Activated CD4-positive, alpha-beta T cell treated with anti-CD3 and anti-CD28 coated beads for 36 hours (primary cell): ENCODE measurements at places on chromosomes 3 and 15. TPM values are rescaled to one million over a fixed set of nuclear protein-coding genes. Genes with fewer than 3 reads are reported as not detected.

DNA sequence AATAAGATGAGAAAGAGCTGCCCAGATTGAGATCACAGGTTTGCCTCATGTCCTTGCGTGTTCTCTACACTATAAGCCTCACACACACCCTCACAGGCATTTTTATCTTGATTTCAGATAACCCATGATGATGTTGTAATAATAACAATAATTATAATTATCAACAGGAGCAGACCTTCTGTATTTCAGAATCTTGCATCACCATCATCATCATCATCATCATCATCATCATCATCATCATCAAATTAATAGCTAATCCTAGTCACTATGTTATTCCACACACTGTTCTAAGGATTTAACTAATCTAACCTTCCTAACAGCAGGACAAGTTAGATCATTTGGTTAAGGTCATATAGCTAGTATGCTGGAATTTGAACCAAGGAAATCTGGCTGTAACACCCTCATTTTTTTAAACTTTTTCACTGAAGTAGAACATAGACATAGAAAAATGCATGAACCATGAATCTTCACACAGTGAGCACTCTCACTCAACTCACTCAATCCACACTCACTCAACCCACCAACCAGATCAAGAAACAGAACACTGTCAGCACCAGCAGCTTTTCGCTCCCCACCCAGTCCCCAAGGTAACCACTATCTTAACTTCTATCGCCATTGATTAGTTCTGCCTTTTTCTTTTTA, 1.8 kb upstream of the SH2D7 start:
- DNase-seq, result no peak

- no peak for DNase-seq
Observed at GRCh38 chr3:129822241-129822640, 71.3 kb downstream of the TMCC1 start.

DNA sequence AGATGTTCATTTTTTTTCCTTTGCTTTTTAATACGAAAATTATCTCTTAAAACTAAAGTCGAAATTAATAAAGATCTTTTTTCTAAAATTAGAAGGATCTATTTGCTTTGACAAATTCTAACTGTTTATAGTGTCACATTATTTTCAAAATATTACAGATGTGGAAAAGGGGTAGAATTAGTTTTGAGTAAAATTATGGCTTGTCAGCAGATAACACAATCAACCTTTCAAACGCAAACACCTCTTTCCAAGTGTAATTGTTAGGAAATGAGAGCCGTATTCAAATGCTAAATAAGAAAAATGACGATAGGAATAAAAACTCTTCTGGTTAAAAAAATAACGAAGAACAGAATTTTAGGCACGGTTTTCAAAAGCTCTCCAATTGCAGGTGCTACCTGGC, 704.7 kb downstream of the NLGN1 start:
- no peak for DNase-seq

DNA sequence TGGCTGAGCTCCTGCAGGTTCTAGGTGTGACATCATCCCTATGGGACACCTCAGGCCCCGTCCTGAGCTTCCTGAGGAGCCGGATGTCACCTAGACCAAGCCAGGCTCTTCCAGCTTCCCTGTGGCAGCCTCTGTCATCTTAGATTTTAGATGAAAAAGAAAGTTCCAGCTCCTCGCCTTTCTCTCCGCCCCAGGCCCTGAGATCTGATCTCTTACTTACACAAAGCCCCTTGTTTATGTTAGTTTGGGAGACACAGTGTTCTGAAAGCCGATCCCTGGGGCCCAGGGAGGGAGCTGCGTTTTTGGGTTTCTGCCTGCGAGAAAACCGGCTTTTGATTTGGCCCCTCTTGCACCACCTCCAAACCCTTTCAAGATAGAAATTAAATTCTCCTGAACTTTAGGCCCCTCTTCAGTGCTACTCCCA, 40.2 kb upstream of the FAM107A start:
- no peak for DNase-seq

- no peak for DNase-seq
Observed at GRCh38 chr3:179672918-179673317, 20.1 kb downstream of the USP13 start.

DNA sequence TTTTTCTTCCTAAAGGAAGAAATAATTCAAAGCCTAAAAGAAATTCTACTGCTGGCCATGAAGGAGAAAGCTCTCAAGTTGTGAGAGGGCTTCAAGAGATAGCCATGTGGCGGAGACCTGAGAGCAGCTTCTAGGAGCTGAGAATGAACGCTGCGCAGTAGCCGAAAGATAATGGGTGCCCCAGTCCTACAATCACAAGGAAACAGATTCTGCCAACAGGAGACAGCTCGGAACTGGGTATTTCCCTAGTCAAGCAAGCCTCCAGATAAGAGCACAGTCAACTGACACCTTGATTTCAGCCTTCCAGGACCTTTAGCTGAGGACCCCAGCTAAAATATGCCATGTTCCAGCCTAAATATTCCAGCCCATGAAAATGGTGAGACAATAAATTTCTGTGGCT, 824.1 kb downstream of the FHIT start:
- DNase-seq, result no peak

GRCh38 chr15:25946241-25946805, 83.2 kb upstream of the ATP10A start:
- no peak for DNase-seq

GRCh38 chr15:78682693-78683410, 41.8 kb upstream of the CHRNB4 start:
- DNase-seq, result no peak

GRCh38 chr3:27279123-27279522, 90.1 kb downstream of the NEK10 start:
- DNase-seq, result no peak

- DNase-seq, result no peak
Observed at GRCh38 chr3:32280262-32280910, 41.9 kb downstream of the CMTM8 start.

- peak; percentile 70 for DNase-seq
Observed at GRCh38 chr15:29925227-29926082, 103.2 kb upstream of the TJP1 start.

- DNase-seq, result no peak
Observed at GRCh38 chr3:13815088-13815683, 64.7 kb downstream of the WNT7A start.

GRCh38 chr3:32856355-32856889, 38.6 kb downstream of the TRIM71 start:
- no peak for DNase-seq

GRCh38 chr3:173886-174285, 22.7 kb upstream of the CHL1 start:
- no peak for DNase-seq

GRCh38 chr3:84308379-84308778, 650.4 kb upstream of the CADM2 start:
- no peak for DNase-seq

- no peak for DNase-seq
Observed at GRCh38 chr3:126638790-126639189, 16.1 kb downstream of the TXNRD3 start.

DNA sequence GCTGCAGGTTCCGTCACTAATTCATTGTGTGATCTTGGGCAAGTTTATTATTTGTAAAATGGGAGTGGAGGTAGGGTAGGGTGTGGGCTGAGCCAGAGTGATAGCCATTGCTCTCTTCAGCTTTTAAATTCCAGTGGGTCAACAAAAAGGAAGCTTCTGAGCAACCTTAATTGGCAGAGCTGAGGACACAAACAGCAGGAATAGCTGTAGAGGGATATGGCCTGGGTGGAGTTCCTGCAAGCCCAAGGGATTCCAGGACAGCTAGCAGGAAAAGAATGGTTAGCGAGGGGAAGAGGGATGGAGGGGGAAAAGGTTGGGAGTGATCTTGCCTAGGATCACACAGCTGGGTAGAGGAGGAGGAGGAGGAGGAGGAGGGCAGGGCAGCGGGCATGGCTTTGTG, 11.4 kb downstream of the CCK start:
- no peak for DNase-seq

GATA2 gene
- 0.05 TPM for total RNA-seq

OCA2 gene
- total RNA-seq, result not detected

LRRC31 gene
- total RNA-seq, result not detected

TMF1 gene
- 34.1 TPM for total RNA-seq

WDR53 gene
- total RNA-seq, result 12.8 TPM

SLC28A2 gene
- total RNA-seq, result not detected

DNAH12 gene
- not detected for total RNA-seq

CNTN4 gene
- total RNA-seq, result not detected

MST1R gene
- total RNA-seq, result 0.86 TPM

CMC1 gene
- total RNA-seq, result 21.6 TPM

CPN2 gene
- not detected for total RNA-seq

LZTFL1 gene
- total RNA-seq, result 6.6 TPM

CYP11A1 gene
- not detected for total RNA-seq

SPTBN5 gene
- total RNA-seq, result 0.51 TPM
